ENCODE measurements at places on chromosomes 12 and 14.

DNA sequence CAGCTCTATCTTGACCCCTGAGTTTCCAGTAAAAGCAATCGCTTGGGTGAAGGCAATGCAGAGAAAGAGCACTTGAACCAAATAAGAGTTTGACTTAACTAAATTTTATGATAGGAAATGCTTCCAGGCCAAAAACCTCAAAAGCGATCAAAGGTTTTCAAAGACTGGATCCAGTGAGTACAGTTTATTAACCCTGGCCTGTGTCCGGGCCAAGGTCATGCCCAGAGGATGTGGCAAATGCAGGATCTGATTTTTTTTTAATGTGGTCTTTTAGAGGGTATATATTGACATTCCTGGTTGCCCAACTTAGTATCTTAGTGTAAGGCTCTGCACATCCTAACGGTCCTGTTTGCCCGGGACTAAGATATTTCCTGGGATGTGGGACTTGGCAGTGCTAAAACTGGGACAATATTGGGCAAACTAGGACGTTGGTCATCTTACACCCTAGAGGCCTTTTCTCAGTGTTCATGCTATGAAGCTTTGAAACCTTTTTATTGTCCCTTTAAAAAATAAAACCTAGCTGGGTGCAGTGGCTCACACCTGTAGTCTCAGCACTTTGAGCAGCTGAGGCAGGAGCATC lies 40.1 kb upstream of the TMED10 start:
- DNase-seq, result no peak

DNA sequence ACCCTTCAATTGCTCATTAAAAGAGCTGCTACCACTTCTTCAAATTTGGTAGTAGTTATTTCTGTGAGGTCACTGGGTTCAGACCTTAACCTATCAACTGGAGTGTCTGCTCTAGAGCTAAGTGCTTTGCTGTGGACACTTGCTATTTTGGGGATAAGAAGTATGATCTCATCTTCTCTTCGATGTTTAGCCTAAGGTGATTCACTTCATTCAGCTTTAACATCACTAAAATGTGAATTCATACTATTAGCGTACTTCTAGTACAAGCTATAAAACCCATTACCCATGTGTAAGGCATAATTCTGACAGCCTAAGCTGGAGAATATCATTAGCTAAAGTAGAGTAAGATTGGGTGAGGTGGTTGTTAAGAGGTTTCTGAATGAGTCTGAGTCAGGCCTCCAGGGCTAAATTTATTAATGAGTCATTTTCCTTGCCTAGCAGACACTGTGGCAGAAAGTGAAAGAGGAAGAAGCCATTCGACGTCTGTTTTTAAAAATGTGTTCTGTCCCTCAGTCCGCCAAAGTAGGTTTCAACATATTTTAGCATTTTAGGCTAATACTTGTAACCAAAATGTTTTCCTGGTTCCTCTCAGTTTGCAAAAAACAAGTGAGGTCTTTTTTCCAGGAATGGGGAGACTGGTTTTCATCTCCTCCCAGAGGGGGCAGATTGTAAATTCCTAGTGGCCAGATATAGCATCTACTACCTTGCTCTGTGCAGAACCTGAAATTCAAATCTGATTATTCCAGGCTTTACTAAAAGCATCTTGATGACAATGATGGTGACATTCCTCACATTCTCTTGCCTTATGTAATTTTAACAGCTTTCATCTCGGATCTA lies 103.6 kb downstream of the SSPN start:
- no peak for DNase-seq

- DNase-seq, result no peak
These were observed 33.5 kb downstream of the MED13L start for GRCh38 chr12:116244001-116244400.

GRCh38 chr12:106721915-106722314 lies 52.6 kb upstream of the RIC8B start:
- no peak for DNase-seq

GRCh38 chr14:95535226-95536021 lies 574 bp downstream of the GLRX5 start:
- DNase-seq, result no peak

DNA sequence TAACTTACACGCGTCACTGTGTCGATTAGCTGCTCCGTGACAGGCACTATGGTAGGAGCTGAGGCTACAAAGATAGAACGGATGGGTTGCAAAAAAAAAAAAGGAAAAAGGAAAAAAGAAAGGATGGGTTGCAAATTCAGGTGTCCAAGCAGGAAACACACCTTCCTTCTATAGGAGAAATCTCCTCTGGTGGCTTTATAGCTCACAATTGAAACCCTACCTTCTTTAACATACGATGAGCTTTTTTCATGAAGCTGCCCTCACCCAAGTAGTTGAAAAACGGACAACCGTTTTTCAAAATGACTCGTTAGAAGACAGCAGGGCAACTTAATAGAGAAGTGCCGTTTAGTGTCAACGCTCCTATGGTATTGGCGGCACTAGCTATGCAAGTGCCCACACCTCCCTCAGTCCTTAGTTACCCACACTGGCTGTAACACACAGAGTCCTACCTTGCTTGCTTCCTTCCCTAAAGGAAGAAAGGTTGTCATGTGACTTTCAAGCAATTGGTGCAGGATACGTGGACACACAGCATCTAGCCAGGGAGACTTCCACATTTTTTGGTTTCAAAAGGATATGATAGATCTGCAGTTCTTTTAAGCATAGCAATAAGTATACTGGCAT lies 682 bp upstream of the TRIP11 start:
- no peak for DNase-seq

- peak; percentile 34 for DNase-seq
These were observed 24.6 kb downstream of the TPCN1 start for GRCh38 chr12:113245695-113246477.

- DNase-seq, result no peak
These were observed 5.8 kb downstream of the CTDSP2 start for GRCh38 chr12:57840726-57841125.

DNA sequence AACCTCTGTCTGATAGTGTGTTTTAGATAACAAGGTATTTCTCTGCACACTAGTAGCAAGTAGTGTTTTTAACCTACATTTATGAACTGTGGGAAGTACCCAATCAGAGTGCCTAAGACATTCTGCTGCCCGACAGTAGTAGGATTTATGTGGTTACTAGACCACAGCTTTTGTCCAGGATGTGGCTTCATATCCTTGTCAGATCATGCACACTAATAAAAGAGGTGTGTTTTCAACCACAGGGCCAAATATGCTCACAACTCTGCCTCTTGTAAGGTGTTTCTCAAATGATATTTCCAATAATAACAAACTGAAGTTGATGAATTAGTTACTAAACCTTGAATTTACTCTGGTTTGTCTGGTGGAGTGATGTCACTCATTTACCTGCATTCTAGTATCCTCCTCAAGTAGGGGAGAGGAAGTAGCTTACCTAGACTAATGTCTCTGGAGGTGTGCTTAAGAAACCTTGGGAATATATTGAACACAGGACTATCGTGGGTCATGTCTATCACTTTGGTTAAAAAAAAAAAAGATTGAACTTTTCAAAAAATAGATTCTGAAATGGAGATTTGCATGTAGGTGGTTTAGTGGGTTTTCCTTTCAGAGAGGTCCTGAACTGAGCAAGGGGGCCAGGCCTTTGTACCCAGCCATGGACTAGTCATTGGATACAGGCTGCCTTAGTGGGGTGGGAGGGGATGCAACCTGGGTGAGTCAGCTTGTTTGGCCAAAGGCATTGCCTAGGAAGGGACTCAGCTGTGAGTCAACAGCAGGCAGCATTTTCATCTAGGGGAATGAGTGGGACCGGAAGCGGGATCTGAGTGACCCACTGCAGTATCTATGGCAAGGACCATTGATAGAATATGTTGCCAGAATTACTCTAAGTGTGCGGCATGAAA lies 14.1 kb downstream of the FBXW8 start:
- no peak for DNase-seq

Measured in NCI-H1930 (cell line).